ENCODE measurements at places on chromosomes 1 and 21. TPM values are rescaled to one million over a fixed set of nuclear protein-coding genes. Genes with fewer than 3 reads are reported as not detected.

The ERICH3 gene
- under 0.01 TPM for total RNA-seq

DNA sequence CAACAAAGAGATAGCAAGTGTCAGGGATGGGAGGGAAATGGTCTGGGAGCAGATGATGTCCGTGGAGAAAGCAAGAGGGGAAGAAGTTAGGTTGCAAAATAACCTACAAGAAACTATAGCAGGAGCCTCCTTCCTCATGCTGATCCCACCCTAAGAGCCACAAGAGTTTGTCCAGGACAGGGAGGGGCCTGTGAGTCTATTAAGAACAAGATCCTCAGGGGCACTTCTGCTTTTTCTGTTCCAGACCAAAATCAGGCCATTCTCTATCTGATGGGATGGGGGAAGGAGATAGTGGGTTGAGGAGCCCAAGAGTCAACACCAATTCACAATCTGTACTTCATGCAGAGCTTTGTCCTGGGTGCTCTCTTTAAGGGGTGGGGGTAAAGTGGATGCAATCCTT lies 7.7 kb upstream of the ATP1A4 start:
- peak; percentile 26 for DNase-seq

DNA sequence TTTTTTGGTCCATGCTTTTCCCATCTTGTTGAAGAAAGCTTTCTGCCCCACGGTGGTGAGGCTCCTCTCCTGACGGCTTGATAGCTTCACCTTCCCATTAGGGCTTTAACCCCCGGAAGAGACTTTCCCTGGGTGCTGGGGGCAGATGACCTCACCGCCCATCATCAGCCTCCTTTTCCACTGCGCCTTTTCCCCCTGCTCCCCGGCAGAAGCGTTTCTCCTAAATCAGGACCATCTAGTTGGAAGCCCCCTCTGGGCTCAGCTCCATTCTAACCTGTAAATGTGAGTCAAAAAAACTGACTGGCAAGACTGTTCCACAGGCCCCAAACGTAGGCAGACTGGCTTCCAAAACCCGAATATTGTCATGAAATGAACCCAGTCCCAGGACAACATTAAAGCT lies 6.7 kb downstream of the POFUT2 start:
- DNase-seq: no peak

DNA sequence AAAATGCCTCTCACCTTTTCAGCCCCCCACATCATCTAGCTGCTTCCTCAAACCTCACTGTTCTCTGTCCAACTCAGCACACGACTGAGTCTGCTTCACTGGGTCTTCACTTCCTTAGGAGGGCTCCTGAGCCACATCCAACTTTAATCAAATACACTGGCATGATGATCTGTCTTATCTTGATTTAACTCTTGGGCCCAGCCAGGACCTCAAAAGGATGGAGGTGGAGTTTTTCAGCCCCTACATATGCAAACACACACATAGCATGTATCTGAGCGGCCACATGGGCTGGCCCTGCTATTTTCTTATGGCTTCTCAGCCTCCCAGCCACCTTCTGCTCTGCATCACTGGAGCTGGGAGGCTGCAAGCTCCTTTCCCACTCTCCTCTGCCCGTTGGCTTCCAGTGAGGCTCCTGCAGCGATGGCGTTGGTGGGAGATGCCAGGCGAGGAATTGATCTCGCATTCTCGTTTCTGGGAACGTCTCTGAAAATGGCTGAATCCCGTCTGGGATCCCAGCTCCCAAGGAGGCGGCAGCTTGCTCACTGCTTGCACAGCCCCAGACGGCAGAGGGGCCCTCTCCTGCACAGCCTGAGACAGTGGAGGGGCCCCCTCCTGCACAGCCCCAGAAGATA lies 1.8 kb upstream of the PRXL2B start:
- DNase-seq: peak; percentile 25

GRCh38 chr1:242890192-242890741 lies 364.8 kb downstream of the CEP170 start:
- DNase-seq: no peak

DNA sequence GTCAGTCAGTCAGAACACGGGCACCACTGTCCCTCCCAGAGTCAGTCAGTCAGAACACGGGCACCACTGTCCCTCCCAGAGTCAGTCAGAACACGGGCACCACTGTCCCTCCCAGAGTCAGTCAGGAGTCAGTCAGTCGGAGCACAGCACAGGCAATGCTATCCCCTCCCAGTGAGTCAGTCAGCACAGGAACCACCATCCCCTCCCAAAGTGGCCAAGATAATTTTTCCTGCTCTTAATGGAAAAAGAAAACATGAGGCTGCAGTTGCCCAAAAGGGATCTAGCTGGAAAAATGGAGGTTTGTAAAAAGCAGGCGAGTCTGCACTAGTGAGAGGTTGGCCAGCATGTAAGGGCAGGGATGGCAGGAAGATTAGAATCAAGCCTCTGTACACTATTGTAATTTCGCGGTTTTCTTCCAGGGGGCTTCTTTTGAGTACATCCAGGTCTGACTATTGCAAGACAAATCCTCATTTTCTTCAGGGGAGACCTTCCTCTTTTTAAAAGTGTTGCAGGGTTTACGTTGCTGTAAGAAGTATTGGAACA lies 213.8 kb downstream of the SIPA1L2 start:
- no peak for DNase-seq

- DNase-seq: no peak
Measured at GRCh38 chr1:46615088-46615487, 1.5 kb downstream of the MOB3C start.

DNA sequence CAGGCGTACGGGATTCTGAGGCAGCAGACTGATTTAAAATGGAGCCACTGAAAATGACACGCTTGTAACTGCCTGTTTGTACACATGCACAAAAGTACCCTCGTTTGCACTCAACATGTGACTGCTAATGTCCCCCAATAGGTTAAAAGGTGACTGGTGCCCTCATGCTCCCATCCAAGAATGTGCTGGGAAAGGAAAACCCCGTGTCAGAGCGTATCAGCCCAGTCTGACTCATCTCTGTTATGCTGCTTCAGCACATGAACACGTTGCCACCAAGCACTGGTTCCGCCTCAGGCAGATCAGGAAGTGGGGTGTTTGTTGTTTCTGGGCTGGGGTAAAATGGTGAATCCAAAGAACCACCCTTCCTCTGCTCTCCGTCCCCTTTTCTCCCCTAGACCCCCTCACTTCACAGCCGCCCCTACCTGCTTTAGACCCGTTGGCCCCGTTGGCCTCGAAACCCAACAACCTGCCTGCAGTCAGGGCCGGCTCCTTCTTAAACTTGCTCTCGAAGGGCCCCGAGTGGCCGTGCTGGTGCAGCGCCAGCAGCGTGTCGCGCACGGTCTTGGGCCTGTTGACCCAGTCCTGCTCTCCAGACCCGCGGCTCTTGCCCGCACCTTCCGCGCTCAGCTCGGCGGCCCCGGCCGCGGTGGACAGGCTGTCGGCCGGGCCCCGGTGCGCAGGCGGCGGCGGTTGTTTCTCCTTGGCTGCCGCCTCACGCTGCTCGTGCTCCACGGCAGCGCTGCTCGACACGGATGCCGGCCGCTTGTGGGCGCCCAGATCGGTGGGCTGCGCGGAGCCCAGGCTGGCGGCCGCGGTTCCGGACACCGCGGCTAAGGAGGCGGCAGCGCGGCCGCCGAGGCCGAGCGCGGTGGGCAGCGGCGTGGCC lies 1.7 kb downstream of the IRF2BP2 start:
- peak; percentile 87 for DNase-seq

DNA sequence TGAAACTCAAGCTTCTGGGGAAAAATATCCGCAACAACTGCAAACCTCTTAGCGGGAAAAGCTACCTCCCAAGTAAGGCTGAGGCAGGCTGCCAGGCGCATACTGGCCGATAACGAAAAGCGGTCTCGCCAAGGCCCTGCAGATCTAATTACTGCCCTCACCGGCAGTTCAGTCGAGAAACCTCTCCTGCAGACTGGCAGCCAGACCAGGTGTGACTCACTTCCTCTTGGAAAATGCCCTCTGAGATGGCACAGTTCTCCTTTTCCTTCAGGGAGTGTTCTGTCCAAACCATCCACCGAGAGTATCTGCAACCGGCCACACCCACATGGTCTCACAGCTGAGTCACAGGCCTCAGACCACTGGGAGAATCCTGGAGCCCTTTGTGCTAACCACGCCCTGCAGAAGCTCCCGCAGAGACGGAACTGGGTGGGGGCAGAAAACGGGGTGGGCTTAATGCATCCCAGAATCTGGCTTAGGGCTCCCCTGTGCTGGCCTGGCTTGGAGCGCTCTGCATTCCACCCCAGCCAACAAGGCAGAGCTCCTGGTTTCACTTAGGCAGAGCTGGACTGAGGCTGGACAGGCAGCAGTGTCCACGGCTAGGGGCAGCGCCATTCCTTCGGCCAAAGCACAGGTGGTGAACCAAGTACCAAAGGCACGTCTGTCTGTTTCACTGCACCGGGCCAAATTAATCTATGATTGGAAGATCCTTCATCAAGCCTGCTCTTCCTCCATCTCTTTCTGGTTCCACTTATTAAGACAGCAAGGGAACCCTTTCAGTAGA lies 1.2 kb downstream of the S100A10 start:
- no peak for DNase-seq

GRCh38 chr1:204377800-204378668 lies 18.3 kb upstream of the PLEKHA6 start:
- DNase-seq: no peak

DNA sequence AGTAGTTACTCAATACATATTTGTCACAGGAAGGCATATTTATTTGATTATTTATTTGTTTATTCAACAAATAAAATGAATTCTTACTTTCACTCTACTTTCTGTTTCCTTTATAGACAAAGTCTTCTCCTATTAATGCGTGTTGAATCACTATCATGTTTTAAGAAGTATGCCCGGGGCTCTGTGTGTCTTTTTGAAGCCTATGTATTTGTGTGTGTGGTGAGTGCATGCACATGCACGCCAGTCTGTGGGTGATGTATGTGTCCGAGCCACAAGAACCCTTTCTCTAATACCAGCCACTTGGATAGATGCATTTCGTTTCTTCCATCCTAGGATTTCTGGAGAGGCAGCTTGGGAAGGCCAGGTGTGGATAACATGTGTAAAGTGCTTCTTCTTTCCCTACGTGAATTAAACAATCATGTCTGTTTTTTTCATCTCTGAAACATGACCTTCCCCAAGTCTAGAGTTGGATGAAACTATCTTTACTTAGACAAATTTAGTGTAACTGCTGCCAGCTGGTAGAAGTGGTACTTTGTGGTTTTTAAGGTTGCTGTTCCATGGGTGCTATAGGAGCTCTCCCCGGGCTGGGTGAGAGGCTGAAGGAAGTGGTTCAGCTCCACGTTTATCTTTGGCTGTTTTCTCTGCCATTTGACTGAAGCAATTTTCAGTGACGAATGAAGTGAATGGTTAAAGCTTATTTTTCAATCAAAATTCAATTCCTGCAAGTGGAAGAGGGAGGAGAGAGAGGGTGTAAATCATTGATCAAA lies 46.8 kb upstream of the PPM1J start:
- DNase-seq: no peak

DNA sequence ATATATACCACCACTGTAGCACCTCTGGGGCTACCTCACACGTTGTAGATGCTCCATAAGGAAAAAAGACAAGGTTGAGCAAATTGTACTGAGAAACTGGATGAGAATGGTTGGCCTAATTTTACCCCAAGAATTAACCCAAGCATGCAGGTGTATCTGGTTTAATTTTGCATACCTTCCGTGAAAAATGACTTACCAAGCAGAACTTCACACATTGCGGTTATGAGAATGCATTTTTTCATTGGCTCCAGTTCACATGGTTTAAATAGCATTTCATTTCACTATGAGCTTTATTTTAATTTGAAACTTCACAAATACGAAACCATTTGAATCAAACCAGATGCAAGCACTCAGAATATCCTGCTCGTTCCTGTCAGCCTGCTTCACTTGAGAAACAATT lies 512.2 kb downstream of the LTN1 start:
- no peak for DNase-seq

The EPS8L3 gene
- not detected for total RNA-seq

- no peak for DNase-seq
Measured at GRCh38 chr1:169392406-169392805, 24.4 kb downstream of the BLZF1 start.

The AKR7A3 gene
- 0.54 TPM for total RNA-seq

DNA sequence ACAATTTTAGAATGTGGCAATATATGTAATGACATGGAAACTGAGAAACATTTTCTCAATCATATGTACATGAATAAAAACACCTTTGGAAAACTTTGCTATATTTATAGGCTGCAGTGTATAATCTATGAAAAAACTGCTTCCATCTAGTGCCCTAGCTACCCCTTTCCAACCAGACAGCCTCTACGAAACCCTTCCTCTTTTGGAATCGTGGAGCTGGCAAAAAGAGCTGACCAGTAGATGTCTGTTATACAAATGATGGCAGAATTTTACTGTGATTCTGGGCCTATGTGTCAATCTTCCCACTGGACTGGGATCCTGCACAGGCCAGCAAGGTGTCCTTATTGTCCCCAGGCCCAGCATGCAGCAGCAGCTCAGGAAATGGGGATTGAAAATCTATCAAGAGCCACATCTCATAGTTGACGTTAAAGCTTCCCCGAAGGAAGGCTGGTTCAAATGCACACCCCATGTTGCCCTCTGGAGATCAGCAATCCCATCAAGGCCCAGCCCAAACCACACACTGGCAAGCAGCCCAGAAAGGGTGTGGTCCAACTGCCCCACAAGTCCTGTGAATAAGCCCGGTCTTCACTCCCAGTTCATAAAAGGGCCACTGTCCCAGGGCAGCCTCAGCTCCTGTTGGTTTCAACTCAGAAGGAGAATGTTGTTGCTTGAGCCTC lies 8.8 kb upstream of the FAM20B start:
- peak; percentile 52 for DNase-seq

The SLC6A9 gene
- 0.81 TPM for total RNA-seq

The KCNK2 gene
- total RNA-seq: not detected

DNA sequence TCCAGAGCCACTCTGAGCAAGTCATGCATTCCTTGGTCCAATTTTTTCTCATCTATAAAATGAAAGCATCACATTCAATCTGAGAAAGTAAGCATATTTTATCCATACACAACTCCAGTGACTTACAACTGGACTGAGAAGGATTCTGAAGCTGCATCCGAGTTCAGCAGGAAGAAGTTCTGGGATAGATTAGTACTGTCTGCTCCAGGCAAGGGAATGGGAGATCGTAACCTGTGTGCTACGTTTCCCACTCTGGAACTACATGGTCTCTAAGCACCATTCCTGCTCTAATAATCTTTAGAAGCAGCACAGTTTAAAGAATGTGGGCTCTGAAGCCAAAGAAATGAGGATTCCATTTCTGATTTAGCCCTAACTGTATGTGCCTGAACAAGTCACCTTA lies 79.4 kb downstream of the LACTBL1 start:
- no peak for DNase-seq

GRCh38 chr1:206012086-206012859 lies 9.1 kb upstream of the RAB7B start:
- peak; percentile 98 for DNase-seq

DNA sequence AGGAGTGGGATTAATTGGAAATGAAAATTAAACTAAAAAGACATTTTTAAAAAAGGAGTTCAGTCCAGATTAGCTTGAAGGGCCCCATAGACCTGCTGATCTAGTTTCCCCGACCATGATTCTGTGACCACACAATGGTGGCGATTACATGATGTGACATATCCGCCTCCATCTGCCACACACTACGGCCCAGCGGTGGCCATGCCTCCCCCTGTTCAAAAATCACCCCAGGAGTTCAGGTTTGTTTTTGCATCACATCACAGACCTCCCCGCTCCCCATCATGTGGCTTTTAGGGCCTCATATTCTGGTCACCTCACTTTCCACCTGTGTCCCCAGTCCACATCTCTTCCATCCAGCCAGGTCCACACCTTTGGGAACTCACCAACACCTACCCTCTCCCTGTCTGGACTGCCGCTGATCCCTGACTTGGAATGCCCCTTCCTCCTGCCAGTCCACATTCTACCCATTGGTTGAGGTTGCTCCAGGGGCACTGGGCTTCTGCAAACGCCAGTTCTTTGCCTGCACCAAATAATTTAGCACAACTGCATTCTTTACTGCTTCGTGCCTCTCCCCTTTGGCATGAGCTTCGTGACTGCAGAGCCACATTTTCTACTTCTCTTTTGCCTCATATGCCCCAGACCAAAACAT lies 38.9 kb downstream of the CD247 start:
- no peak for DNase-seq
